ENCODE measurements at places on chromosomes 6 and 20. TPM values are rescaled to one million over a fixed set of nuclear protein-coding genes. Genes with fewer than 3 reads are reported as not detected.

- no peaks in the 10 kb centered on the region for H3K4me1 ChIP-seq
- H3K4me3 ChIP-seq = no peak overlapping the region
- DNase-seq = no peak
Measured at GRCh38 chr6:7661364-7661763, 64.5 kb upstream of the BMP6 start.

Gene BHLHE23
- total RNA-seq = not detected

Gene ADAM33
- not detected for total RNA-seq

DNA sequence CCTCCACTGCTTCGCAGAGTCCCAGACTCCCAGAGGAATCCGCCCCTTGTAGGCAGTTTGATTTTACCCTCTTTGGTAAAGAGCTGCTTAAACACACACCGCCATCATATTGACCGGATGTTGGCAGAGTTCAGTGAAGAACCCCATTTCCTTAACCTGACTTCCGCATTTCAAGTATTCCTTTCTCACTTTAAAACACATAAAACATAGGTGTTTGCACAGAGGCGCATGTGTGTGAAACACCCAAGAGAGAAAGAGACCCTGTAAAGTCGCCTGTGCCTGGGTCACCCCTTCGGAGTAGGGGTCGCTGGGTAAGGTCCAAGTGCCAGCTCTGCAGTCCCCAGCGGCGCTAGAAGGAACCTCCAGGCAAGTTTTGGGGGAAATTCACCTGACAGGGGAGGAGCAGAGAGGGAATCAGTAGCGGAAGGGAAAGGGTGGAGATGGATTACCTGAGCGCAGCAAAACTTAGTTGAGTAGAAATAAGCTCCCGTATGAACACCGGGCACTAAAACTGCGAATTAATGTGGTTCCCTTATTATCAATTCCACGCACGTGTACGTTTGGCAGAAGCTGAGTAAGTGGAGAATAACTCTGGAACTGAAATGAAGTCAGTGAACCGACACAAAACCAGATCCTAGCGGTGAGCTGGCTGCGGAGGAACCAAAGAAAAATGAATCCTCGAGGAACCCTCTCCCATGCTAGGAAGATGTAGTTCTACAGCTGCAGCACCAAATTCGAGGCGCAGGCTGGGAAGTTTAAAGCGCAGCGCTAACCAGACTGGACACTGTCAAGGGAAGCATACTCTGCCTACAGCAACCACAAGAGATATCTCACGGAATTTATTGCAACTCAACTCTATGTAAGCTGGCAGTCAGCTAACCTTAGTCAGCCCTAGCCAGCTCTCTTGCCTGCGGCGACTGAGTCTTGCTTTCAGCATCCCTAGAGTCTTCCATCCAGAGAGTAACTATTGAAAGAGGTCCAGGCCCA lies 3.5 kb upstream of the HTR1B start:
- peak overlapping the region; percentile 65 for H3K27ac ChIP-seq
- peak overlapping the region; percentile 85 for H3K4me3 ChIP-seq
- H3K36me3 ChIP-seq = peaks cover 5% of the 10 kb centered on the region
- peaks cover 8% of the 10 kb centered on the region for H3K4me1 ChIP-seq

- no peak for DNase-seq
- peaks cover 17% of the 10 kb centered on the region for H3K27me3 ChIP-seq
- H3K27ac ChIP-seq = no peak overlapping the region
- H3K4me1 ChIP-seq = no peaks in the 10 kb centered on the region
- H3K4me3 ChIP-seq = no peak overlapping the region
- H3K36me3 ChIP-seq = no peaks in the 10 kb centered on the region
Measured at GRCh38 chr6:46059608-46060007, 43.9 kb upstream of the CLIC5 start.

DNA sequence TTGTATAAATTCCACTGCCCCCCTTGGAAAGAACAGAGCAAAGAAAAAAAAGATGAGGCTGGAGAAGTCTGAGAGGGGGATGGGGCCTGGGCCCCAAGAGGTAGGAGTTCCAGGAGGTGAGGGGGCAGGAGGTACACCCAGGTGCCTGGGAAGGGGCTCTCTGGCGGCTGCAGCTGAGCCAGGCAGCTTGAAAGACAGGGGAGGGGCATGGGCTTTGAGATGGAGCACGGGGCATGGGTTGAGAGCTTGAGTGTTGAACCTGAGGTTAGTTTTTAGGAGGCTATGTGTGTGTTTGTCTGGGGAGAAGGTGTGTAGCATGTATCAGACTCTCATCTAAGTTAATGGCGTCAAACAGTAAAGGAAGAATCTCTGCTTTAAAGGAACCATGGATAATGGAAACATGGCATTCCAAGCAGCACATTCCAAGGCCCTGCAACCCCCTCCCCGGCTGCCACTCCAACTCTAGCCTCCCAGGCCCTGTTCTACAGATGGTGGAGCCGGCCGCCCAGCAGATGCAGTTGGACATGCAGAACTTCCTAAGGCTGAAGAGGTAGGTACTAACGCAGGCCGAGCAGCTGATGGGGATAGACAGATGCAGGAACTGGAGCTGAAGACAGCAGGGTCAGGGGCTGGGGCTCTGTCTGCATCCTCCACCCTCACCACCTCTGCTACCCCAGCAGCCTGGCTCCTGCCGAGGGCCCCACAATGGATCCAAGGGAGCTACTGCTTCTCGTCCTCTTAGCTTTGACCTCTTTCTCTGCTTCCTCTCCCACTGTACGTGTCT lies 42.1 kb downstream of the MDFI start:
- no peak overlapping the region for H3K27ac ChIP-seq
- H3K4me3 ChIP-seq = no peak overlapping the region
- H3K27me3 ChIP-seq = peaks cover 5% of the 10 kb centered on the region
- DNase-seq = no peak
- H3K36me3 ChIP-seq = no peaks in the 10 kb centered on the region

GRCh38 chr6:35139924-35140638 lies 1.1 kb downstream of the TCP11 start:
- H3K4me3 ChIP-seq = peak overlapping the region; percentile 41
- H3K36me3 ChIP-seq = no peaks in the 10 kb centered on the region
- peaks cover 26% of the 10 kb centered on the region for H3K27me3 ChIP-seq

GRCh38 chr6:52390361-52390727 lies 28.4 kb downstream of the PAQR8 start:
- H3K4me3 ChIP-seq = peak overlapping the region; percentile 80
- peak overlapping the region; percentile 93 for H3K27ac ChIP-seq
- no peak for DNase-seq
- peaks cover 18% of the 10 kb centered on the region for H3K36me3 ChIP-seq
- no peaks in the 10 kb centered on the region for H3K27me3 ChIP-seq
